ENCODE measurements at places on chromosomes 2 and 18.

- DNase-seq = no peak
Observed at GRCh38 chr2:198144660-198145059, 340.3 kb downstream of the PLCL1 start.

DNA sequence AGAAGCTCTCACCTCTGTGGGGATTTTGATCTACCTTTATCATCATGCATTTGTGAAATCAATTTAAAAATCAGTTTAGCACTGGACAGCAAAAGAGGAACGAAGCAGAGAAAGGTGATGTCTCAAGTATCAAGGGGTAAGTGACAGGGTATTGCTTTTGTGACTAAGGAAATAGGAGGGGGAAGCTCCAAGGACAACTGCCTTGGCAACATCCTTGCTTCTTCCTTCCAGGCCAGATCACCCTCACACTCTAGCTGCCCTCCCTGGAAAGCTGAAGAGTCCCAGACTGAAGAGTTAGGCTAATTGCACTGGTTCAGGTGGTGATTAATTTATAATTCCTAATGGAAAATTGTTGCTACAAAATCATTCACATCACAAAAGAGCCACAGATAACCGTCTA is 859.1 kb upstream of the ACVR2A start:
- no peak for DNase-seq

GRCh38 chr2:172086241-172087206 is 1.2 kb downstream of the DLX1 start:
- no peak for DNase-seq

DNA sequence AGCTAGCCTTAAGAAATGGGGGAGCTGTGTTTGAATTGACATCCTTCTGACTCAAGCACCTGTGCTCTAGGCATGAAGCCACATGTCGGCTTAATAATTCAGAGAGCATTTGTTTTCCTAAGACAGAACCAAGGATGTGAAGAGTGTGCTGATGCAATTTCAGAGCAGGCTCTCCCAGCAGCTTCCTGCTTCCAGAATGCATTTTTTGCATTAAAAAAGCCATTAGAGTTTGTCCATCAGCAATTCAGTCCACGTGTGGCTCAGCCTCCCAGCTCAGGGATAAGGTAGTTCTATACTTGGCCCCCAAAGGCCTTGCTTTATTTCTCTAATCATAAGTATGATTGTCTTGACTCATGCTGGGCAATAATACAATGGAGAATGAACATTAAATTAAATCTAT is 37.7 kb downstream of the DOCK10 start:
- DNase-seq = no peak

- no peak for DNase-seq
Observed at GRCh38 chr2:152566728-152567069, 150.6 kb downstream of the PRPF40A start.

DNA sequence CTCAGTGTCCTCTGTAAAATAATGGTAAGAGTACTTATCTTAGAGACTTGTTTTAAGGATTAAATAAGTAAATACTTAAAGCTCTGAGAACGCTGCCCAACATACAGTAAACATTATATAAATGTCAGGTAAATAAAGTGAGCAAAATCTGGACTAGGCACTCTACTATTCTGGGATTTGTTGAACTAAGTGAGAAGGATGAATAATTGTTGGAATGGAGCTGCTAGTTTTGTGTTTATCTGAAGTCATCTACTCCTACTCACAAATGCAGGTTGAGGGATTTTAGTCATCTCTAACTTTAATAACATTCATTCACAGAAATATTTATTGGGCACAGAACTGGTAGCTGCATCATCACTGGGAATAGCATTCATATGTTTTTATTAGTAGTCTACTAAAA is 103.4 kb downstream of the MEIS1 start:
- no peak for DNase-seq

GRCh38 chr2:68589963-68590362 is 53.4 kb upstream of the PROKR1 start:
- DNase-seq = no peak

GRCh38 chr2:135875491-135876065 is 665 bp downstream of the MCM6 start:
- peak; percentile 65 for DNase-seq

- DNase-seq = no peak
Observed at GRCh38 chr2:224885836-224886547, 156.3 kb downstream of the DOCK10 start.

DNA sequence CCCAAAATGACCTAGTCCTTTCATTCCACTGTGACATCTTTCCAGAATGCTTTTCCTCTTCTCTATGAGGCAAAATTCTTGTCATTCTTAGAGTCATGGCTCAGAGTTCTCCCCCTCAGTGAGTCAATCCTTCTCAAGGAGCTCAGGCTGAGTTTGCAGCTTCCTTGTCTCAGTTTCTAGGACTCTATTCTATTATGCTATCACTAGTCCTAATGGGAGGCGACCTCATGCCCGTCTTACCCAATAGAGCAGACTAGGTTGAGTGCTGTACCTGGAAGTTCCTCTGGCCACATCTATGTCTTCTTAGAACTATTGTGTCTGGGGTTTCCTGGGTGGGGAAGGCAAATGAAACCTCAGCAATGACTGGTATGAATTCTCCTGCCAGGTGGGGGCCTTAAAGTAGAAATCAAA is 51.5 kb downstream of the HAUS1 start:
- DNase-seq = peak; percentile 41

GRCh38 chr2:113184531-113185230 is 10.9 kb downstream of the PSD4 start:
- DNase-seq = no peak

- no peak for DNase-seq
Observed at GRCh38 chr2:158115202-158115767, 13.6 kb downstream of the UPP2 start.

DNA sequence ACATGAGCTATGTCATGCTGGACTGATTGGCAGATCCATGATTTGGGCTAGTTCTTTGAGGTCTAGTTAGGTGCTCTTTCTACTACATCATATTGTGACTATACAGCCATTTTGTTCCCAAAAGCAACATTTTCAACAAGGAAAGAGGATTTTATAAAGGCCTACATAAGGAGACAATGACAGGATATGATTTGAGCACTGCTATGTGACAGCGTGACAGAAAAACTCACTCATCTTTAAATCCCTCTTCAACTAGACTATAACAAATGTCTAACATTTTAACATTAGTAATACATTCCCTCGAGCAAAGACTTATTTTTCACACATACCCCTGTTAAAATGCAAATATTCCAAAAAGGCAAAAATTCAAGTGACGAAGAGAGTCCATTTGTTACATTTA is 209.6 kb upstream of the CHST9 start:
- DNase-seq = no peak

- DNase-seq = no peak
Observed at GRCh38 chr2:200767111-200767885, 44.4 kb upstream of the BZW1 start.

DNA sequence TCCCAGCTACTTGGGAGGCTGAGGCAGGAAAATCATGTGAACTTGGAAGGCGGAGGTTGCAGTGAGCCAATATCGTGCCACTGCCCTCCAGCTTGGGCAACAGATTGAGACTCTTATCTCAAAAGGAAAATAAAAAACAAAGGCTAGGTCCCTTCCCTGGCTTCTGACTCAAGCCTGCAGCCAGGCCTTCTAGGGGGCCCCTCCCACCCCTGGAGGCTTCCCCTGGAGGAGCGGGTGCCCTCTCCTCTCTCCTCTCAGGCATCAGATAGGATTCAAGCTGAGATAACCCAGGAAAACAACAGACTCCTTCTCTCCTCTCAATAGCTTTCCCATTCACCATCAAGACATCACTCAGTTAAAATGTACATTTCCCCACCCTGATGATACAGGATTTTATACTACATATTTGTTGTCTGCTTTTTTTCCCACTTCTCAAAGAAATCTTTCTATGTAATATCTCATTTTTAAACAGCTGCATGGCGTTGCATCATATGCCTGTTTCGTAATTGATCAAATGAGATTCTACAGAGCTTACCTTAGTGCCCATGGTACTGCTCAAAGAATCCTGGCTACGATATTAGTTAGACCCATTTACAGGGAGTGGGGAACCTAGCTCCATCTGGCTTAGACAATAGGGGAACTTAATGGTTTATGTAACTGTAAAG is 20.6 kb upstream of the C2orf72 start:
- DNase-seq = no peak

DNA sequence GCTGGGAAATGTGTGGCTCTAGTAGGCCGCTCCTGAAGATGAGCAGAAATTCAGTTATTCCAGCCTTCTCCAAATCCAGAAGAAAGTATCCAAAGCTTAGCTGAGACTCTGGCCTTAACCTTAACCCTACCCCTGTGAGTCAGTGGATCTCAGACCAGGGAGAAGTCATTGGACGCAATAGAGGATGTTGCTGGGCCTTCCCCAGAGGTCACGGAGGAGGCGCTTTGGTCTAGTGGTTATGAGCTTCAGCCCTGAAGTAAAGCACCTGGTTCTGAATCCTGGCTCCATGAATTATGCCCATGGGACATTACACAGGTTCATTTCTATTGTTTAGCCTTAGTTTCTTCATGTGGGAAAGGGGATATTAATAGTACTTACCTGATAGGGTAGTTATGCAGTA is 24.0 kb downstream of the PKDCC start:
- no peak for DNase-seq

DNA sequence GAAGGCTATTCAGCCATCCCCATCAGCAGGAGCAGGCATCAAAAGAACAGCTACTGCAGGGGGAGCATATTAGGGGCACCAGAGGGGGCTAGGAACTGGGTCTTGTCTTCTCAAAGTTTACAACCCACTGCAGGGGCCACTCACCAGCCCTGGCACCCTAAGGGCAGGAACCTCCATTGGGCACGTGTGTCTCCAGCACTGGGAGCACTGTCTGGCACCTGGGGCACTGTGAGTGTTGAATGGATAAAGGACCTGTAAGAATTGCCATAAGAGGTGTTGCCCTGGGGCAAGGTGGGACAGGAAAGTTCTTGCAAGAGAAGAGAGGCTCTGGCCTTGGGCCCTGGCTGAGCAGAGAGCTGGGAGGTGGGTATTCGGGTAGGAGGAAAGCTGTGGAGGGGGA is 1.4 kb upstream of the STEAP3 start:
- DNase-seq = no peak

DNA sequence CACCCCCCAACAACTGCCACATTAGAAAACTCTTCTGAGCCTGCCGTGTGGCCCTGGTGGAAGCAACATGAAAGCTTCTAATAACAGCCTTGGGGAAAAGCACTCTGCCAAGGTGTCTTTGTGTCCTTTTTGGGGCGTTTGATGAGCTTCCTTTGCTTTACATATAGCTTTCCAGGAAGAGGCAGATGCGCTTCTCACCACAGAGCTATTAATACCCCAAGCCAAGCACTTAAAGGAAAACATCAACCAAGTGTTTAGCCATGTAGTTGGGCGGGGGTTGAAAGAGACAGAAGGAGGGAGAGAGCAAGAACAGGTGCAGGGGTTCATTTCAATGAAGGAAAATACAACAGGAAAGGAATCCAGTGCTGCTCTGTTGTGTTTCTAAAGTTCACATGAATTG is 176.1 kb downstream of the VAPA start:
- DNase-seq = no peak

DNA sequence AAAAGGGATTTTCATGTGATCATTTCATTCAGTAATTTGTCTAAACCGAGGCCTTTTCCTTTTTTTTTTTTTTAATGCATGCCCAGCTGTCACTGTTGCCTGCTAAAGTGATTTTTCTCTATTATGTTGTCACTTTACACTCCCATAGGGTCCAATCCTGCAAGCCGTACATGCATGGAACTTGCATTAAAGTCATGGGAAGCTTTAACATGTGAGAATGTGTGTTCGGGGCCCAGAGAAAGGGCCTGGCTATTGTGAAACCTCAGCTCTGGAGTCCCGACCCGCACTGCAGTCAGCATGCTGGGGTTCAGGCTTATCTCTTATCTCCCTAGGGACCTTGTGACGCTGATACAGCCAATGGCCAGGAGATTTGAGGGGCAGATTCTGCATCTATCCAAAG is 474.6 kb downstream of the SLC4A3 start:
- DNase-seq = no peak

- DNase-seq = no peak
Observed at GRCh38 chr2:147008481-147008880, 836.3 kb upstream of the ACVR2A start.

DNA sequence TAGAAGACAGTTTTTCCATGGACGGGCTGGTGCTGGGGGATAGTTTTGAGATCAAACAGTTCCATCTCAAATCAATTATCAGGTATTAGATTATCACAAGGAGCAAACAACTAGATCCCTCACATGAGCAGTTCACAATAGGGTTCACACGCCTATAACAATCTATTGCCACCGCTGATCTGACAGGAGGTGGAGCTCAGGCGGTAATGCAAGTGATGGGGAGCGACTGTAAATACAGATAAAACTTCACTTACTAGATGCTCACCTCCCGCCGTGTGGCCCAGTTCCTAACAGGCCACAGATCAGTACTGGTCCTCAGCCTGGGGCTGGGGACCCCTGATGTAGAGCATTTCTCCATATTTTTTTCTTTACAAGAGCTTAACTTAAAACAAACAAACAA is 203.6 kb downstream of the CDH7 start:
- no peak for DNase-seq

DNA sequence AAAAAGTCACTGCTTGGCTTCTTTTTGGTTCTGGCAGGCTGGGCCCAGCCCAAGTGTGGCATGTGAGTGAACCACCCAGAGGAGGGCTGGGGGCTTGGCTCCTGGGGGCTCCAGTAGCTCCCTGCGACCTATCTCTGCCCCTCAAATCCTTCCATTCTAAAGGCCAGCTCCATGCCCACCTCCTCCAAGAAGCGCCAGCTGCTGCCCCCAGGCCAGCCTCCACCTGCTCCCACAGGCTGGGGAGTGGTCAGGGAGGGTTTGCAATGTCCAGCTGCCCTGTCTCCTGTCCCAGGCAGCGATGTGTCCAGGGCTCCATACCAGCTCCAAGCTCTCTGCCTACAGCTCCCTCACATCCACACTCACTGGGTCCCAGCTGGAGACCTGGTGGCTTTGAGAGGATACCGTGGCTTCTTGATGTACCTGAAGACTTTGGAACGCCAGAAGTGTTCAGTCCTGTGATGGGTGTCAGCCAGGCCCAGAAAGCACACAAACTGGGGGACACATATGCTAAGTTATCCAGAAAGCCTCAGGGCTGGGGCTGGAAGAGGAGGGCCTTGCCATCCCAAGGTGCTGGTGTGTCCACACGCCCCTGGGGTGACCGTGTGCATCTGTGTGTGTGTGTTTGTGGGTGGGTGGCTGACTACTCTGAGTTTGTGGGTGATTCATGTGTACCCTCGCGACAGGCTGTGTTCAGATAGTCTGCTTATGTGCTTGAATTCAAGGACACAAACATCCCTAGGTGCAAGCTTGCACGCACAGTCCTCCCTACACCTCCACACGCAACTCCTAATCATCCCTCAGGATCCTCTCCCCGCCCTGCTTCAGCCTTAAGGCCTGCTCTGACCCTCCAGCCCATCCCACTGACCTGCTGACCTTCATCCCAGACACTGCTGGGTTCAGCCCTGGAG is 33.4 kb downstream of the ZFP36L2 start:
- DNase-seq = no peak

GRCh38 chr18:44799907-44800421 is 119.3 kb downstream of the SETBP1 start:
- no peak for DNase-seq

Data from activated gamma-delta T cell treated with Interleukin-2 at 50 U/mL for 16 hours (primary cell).